ENCODE measurements at places on chromosomes 6 and 20.

GRCh38 chr20:33345342-33345741 is 56.0 kb downstream of the CDK5RAP1 start:
- DNase-seq: no peak

- no peak for DNase-seq
These were observed 17.9 kb downstream of the ABHD12 start for GRCh38 chr20:25372584-25373336.

- no peak for DNase-seq
These were observed 120.7 kb upstream of the CLDN20 start for GRCh38 chr6:155143029-155143577.

- no peak for DNase-seq
These were observed 16.2 kb downstream of the GFOD1 start for GRCh38 chr6:13471184-13471583.

- DNase-seq: no peak
These were observed 590.6 kb downstream of the QKI start for GRCh38 chr6:164005004-164005711.

DNA sequence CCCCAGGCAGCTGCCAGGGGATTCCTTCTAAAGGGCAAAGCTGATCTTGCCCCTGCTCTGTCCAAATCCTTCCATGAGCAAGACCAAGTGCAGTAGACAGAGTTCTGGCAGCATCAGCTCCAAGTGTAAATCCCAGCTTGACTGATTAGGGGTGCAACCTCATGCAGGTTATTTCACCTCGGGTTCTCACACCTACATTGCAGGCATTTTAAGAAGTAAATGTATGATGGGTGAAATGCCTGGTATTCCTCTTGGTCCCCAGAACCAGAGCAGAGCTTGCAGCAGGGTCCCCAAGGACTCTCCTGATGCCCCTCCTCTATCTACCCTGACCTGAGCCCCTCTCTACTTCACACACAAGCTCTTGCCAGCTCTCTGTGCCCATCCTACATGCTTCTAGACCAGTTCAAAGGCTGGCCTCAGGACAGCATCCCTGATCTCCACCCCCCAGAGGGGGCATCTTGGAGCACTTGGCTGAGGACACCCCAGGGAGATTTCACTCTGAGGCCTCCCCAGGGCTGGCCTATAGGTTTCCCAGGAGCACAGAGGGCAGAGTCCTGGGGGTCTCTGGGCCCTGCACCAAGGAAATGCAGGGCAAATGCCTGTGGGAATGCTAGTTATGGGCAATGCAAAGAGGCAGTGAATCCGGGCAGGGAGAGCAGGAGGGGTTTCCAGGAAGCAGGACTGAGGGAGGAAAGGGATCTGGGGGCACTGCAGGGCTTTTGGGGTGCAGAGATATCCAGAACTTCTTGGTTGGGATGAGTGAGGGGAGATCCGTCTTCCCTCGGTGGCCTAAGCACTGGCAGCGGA is 1.0 kb downstream of the LZTS3 start:
- DNase-seq: no peak

GRCh38 chr6:71982389-71982788 is 96.0 kb downstream of the RIMS1 start:
- peak; percentile 44 for DNase-seq

- no peak for DNase-seq
These were observed 490.4 kb upstream of the HS3ST5 start for GRCh38 chr6:114833211-114833610.

DNA sequence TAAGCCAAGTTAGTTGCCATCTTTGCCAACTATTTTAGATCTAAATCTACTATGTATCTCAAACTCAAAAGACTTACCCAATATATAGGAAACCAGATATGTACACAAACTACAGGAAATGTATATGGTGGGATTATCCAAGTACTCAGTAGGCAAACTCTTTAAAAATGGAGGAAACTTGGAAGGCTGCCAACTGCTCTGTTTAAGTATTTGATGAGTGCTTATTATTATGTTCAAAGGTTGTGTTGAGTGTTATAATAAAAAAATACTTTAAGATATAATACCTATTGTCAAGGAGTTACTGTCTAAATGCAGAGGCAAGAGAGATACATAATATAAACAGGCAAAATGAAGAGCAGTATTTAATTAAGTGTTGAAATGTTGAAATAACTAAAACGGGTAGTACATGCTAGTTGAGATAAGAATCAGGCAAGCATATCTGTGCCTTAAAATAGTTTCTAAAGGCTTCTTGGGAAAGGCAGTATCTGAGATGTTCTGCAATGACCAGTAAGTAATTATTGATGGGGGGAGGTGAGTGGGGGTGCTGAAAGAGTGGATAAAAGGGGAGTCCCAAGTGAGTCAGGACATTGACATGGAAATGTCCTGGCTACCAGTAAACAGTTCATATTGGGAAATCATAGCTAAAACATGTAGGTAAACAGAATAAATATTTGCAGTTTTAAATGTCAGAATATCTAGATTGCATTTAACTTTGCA is 6.5 kb upstream of the DST start:
- DNase-seq: no peak

DNA sequence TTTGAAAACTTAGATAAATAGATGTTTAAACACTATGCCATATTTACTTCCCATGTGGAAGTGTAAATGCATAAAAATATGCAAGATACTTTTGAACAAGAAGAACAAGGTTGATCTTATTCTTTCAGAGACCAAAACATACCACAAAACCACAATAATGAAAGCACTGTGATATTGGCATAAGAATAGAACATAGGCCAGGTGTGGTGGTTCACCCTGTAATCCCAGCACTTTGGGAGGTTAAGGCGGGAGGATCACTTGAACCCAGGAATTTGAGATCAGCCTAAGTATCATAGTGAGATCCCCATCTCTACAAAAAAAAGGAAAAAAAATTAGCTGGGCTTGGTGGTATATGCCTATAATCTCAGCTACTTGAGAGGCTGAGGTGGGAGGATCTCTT is 66.5 kb downstream of the KCNS1 start:
- no peak for DNase-seq

DNA sequence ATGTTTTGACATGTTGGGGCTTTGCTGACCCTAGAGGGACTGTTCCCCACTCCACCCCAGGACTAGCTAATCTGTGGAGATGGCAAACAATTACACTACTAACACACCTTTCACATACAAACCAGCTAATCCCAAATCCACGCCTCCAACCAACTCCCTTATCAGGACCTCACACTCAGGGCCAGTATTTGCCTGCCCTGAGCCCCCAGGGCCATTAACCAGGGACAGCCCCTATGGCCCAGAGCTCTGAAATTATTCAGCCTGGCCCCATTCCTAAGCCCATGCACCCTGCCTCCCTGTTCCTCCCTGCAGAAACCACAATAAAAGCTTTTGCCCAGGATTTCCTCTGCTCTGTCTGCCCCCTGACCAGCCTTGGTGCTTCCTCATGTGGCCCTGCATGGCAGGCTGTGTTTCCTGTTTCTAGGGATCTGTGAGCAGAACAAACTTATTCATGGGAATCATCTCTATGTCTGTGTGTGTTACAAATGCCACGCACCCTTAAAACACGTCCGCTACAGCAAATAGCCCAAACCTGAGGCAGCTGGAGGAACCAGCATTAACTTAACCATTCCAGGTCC is 121.2 kb downstream of the PXDC1 start:
- DNase-seq: no peak

GRCh38 chr6:19849755-19850154 is 12.6 kb downstream of the ID4 start:
- DNase-seq: no peak

DNA sequence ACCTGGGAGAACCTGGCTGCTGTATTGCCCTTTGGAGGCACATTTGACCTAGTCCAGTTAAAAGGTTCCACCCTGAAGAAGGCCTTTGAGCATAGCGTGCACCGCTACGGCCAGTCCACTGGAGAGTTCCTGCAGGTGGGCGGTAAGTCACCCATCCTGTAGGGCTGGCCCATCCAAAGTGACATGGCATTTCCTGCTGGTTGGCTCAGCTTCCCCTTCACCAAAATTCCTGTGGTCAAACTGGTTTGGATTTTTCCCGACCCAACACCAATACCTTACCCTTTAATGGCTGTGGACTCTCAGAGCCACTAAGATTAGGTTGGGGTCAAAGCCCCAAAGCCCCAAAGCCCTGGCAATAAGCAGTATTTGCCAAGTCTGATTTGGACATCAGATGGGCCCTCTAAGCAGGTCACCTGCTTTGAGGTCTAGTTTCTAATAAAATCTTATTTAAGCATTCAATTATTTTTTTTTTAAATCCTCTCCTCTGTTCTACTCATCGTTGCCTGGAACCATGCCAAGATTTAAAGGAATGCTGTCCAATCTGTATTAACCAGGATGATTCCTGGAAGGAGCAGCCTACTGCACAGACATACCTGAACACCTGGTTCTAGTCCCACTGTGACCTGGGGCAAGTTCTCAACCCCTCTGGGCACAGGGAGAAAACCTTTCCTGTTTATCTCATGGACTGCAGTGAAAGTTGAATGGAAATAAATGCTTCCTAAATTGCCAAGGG is 40.8 kb downstream of the NT5E start:
- no peak for DNase-seq

DNA sequence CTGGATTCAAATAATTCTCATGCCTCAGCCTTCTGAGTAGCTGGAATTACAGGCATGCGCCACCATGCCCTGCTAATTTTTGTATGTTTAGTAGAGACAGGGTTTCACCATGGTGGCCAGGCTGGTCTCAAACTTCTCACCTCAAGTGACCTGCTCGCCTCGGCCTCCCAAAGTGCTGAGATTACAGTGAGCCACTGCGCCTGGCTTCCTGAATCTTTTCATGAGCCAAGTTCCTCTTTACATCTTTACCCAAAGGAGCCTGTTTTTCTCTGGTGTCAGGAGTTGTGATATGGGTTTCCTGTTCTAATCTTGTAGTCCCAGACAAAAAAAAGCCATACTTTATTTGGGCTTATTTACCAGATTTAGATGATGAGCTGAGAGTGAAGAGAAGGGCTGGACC is 34.4 kb downstream of the PCNA start:
- DNase-seq: no peak

- peak; percentile 43 for DNase-seq
These were observed 31.9 kb downstream of the NSFL1C start for GRCh38 chr20:1434571-1435336.

DNA sequence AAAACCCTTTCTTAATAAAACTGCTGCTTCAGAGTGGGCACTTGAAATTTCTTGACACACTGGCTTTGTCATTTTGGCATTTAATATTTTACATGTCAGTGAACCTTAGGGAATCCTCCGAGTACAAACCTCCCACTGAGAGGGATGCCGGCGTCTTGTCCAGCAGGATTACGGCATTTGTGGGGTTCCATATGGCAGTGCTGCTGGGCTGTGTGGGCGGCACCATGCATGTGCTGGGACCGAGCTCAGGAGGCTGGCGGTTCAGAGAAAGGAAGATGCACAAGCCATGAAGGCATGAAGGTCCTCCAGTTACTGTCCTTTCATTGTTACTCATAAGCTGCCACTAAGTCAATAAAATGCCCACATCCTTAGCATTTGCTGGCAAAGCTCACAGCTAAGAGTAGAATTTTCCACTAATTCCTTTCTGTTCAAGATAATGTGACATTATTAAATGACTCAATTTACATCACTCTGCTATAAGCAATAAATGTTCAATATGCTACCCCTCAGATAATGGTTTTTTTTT is 61.4 kb downstream of the LY86 start:
- DNase-seq: no peak

DNA sequence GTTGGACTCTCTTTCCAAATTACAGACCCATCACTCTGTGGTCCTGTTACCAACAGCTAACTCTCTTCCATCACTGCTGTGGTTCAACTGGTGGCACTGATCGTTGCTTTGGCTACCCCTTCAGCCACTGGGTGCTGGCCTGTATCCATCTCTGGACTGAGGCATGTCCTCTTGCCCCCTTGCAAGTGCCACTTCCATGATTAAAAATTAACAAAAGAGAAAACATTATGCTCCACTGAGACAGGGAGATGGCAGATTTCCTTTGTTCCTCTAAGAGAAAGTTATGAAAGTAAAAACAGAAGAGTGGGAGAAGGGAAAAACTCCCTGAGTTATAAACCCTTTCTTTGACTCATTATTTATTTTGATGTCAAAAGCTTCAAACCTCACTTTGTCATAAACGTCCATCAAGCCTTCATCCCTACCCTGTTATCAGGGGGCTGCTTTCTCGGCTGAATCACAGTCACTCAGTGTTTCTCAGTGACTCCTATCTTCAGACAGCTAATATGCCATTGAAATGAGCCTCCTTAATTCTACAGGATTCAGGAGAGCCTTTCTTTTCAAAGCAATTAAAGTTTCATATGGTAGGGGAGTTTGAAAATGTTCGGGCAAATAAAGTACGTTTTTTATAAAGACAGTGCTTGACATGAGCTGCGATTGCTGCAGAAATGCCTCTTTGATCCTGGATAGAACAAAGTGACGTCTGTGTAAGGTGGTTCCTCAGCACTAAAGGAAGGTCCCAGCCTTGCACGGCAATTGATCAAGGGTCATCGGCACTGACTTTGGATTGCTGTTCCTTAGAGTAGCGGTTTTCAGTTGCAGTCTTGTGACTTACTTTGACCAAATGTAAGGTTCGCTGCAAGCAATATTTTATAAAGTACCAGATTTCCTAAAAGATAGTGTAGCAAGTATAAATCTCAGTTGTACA is 49.9 kb upstream of the PBOV1 start:
- DNase-seq: no peak

DNA sequence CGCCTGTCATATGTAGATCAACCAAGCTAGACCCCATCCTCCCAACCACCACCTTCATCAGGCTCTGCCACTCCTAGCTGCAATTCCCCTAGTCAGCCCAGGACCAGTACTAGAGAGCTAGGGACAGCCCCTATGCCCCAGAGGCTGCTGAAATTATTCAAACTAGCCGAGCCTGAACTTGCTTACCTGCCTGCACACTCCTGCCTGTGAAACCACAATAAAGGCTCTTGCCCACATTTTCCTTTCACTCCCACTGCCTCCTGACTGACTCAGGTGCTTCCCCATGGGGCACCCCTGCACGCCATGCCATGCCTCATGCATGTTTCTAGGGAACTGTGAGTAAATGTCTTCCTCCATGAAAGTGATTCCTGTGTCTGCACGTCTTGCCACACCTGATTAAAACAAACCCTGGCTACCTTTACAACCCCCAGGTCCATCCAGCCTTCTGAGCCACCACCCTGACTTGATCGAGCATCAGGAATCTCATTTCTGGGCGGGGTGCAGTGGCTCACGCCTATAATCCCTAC is 66.5 kb upstream of the IER3 start:
- peak; percentile 62 for DNase-seq

GRCh38 chr6:7161845-7162244 is 54.1 kb downstream of the RREB1 start:
- DNase-seq: no peak

GRCh38 chr6:17927705-17928104 is 59.7 kb downstream of the KIF13A start:
- no peak for DNase-seq

- DNase-seq: no peak
These were observed 84.0 kb downstream of the MTHFD1L start for GRCh38 chr6:150949526-150949925.

GRCh38 chr20:7094438-7094997 is 327.0 kb downstream of the BMP2 start:
- no peak for DNase-seq
